ENCODE measurements at places on chromosomes 1 and 21.

DNA sequence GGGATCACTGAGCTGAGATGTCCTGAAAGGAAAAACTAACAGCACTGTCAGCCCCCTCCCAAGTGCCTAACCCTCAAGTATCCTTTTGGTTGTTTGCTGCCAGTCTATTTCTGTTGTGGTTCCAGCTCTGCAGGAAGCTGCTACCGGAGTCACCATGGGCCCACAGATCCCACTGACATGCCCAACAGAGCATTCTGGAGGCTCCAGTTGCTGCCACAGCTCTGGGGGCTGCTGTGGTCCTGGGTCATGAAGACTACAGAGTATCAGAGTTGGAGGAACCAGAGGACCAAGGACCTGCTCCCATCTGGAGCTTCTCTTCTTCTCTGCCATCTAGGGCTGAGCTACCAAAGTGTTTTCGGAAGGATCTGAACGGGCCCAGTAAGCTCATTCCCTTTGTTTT is 910 bp downstream of the LCE3A start:
- DNase-seq: no peak

GRCh38 chr1:179340918-179341317 is 24.9 kb upstream of the AXDND1 start:
- DNase-seq: no peak

- no peak for DNase-seq
These were observed 45.1 kb downstream of the BCL9 start for GRCh38 chr1:147586414-147586813.

GRCh38 chr21:41482980-41483379 is 25.0 kb downstream of the TMPRSS2 start:
- no peak for DNase-seq

DNA sequence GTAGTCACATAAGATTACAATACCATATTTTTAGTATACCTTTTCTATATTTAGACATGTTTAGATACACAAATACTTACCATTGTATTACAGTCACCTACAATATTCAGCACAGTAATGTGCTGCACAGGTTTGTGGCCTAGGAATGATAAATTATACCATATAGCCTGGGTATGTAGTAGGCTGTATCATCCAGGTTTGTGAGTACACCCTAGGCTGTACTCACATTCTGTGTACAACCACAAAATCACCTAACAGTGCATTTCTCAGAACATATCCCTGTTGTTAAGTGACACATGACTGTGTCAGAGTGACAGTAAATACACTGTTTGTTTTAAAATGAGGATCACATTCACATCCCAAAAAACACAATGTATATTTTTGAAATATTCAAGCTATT is 11.2 kb downstream of the KRTAP21-3 start:
- no peak for DNase-seq

GRCh38 chr1:92583821-92584760 is 97.4 kb upstream of the GFI1 start:
- no peak for DNase-seq

GRCh38 chr1:196611873-196612272 is 3.6 kb upstream of the KCNT2 start:
- DNase-seq: no peak

- no peak for DNase-seq
These were observed 21.9 kb downstream of the ZYG11B start for GRCh38 chr1:52748119-52748518.

Measured in effector memory CD8-positive, alpha-beta T cell (primary cell).